ENCODE measurements at places on chromosomes 7 and 10.
A peak's percentile ranks its signal among the peaks of the same experiment; 100 is the strongest.

GRCh38 chr10:123017421-123018165, 8.8 kb downstream of the ACADSB start:
- no peak for DNase-seq

- no peak for DNase-seq
These were observed 149.4 kb upstream of the CHST15 start for GRCh38 chr10:124242791-124243190.

DNA sequence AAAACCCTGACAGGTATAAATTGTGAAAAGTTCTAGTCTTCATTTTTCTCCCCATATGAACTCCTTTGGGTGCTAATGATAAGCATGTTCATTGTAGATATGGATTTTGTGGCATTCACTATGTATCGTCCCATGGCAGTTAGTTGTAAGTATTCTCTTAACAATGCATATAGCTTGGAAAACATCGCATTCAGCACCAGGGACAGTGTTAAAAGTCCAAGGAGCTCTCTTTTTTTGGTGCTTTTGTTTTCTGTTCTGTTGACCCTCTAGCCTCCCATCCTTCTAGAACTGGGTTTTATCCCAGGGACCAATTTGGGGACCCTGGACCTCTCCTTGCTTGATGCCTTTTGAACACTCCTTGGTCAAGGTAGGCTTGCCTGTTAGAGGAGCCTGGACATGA, 37.7 kb downstream of the INSYN2A start:
- DNase-seq: no peak

- peak; percentile 54 for DNase-seq
These were observed 16.8 kb downstream of the VSIR start for GRCh38 chr10:71756311-71757191.

- no peak for DNase-seq
These were observed 18.7 kb upstream of the FOXK1 start for GRCh38 chr7:4663239-4664018.

GRCh38 chr7:134018306-134018705, 108.8 kb upstream of the LRGUK start:
- no peak for DNase-seq

DNA sequence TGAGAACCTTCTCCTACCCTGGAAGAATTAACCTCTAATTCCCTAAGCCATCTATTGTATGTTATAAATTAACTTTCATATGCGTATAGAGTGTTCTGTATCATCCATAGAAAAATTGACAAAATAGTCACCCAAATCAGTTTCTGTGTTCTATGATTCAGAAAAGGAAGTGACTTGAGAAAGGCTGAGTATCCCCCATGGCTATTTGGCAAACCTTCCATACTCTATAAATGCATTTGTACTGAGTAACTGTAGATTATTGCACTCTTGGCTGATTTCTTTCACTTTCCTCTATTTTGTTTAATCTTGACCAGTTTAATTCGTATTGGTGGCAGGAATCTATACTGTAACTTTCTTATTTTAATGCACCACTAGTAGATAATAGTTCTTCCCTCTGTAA, 182.2 kb downstream of the HTR7 start:
- DNase-seq: peak; percentile 42

DNA sequence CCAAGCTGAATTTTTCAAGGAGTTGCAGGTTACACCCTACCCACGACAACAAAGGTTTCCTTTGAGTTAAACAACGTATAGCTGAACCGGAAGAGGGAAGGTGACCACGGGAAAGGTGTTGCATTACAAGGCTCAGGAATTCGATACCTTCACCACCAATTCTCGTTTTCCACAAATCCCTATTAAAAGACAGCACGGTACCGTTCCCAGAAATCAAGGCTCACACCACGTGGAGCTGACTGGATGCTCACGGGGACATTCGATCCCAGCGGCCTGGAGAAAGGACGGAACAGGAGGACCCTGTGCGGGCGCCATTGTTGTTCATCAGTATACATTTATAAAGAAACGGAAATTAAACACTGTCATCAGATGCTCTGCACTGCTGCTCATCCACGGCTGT, 56.4 kb downstream of the CTBP2 start:
- no peak for DNase-seq

DNA sequence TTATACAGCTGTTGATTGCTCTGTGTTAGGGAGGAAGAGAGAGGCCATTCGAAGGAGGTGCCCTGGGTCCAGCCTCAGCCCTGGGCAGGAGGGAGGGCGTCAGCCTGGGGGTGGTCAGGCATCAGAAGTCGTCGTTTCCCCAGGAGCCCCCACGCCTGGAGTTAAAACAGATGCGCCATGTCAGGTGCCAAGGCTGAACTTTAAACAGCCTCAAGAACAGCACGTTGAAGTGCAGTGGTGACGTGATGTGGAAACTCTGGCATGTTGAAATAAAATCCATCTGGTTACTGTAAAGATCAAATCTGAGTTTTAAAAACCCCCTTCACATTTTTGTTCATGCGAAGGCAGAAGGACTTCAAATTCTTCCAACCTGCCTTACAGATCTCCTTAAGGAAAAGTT, 128.4 kb upstream of the PPP2R2D start:
- no peak for DNase-seq

- DNase-seq: no peak
These were observed 11.8 kb downstream of the SEC61G start for GRCh38 chr7:54747234-54747633.

DNA sequence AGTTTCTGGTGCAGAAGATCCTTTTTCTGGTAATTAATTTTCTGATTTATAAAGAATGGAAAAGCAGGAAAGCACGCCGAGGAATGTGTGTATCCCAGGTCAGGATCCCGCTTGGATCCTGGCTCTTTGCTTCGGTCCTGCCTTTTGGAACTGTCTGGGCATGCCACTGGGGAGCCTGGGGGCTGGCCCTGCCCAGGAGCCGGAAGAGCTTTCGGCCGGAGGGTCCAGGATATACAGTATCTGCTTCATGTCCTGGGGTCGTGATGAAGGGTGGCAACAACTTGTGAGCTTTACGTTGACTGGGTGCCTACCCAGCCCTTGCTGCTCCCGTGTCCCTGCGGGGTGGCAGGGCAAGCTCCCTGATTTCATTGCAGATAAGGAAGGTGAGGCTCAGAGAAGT, 2.4 kb downstream of the SH2D4B start:
- no peak for DNase-seq

GRCh38 chr7:119594956-119595355, 678.0 kb upstream of the KCND2 start:
- DNase-seq: no peak

DNA sequence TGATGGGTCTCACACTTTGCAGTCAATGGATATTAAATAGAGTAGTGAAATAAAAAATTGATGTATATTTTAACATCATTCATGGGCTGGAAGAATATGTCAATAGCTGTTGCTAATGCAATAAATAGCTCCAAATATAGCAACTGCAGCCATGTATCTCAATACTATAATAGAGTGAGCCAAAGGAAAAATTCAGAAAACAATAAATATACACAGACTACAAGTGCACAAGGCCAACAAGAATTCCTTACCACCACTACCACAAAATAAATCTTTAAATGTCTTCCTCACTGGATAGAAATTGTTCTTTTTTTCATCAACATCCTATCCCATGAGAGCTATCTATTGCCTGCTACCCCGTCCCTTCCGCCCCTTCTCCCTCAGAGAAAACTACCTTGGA, 113.1 kb upstream of the TRIM24 start:
- no peak for DNase-seq

- DNase-seq: peak; percentile 20
These were observed 111.8 kb downstream of the OAT start for GRCh38 chr10:124306922-124307371.

- DNase-seq: peak; percentile 6
These were observed 585.8 kb downstream of the LRMDA start for GRCh38 chr10:76017026-76017732.

GRCh38 chr7:47714669-47715607, 133.0 kb upstream of the TNS3 start:
- no peak for DNase-seq

DNA sequence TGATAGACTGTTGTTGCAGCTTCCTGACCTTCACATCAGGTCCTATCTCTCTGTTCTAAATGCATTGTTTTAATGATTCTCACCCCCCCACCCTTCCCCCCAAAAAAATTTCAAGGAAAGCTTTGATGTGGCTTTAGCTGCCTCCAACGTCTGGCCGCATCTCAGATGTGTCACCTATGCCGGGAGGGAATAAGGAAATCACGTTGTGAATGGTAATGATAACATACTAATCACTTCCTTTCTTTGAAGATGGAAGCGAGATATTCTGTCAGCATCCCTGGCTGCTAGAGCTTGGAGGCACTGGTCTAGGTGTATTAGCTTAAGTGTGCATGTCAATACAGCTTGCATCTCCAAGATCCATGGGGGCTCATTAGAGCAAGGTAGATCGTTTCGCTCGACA, 89.6 kb downstream of the VTI1A start:
- DNase-seq: no peak

DNA sequence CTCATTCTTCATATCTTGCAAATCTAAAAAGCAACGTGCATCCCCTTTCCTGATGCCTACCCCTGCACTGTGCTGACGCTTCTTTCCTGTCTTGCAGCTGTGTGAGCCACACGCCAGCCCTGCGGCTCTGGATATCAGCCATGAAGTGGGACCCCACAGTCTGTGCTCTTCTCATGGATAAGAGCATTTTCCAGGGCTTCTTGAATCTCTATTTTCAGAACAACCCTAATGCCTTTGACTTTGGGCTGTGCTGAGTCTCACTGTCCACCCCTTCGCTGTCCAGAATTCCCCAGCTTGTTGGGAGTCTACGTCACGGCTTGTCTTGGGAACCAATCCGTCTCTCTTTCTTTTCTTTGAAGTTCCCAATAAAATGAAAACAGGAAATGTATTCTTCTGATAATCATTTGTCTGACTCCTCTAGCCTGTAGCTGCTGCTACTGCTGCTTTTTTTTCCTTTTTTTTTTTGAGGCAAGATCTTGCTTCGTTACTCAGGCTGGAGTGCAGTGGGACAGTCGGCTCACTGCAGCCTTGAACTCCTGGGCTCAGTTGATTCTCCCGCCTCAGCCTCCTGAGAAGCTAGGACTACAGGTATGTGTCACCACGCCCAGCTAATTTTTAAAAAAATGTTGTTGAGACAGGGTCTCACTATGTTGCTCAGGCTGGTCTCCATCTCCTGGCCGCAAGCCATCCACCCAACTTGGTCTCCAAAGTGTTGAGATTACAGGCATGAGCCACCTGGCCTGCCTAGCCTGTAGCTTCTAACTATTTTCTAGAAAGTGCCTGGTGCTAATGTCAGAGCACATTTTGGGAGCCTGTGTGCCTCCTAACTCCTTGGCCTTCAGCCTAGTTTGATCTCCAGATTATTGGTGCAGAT, 30.3 kb downstream of the GSTO2 start:
- DNase-seq: peak; percentile 81

DNA sequence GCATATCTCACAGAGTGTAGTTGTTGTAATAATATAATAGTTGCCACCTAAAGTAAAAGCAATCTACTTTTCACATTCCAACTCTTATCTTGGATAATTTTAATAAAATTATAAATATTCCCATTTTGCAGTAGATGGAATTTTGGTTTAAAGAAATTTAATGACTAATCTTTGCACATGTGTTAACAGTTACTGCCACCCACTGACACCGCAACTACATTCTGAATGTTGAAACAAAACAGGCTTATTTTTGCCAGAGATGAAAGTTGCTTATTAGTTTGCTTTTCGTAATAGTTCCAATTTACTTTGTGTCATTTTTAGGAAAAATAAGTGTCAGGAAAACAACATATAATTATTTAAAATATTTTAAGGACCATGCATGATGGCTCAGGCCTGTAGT, 557.5 kb upstream of the PCDH15 start:
- DNase-seq: peak; percentile 16

DNA sequence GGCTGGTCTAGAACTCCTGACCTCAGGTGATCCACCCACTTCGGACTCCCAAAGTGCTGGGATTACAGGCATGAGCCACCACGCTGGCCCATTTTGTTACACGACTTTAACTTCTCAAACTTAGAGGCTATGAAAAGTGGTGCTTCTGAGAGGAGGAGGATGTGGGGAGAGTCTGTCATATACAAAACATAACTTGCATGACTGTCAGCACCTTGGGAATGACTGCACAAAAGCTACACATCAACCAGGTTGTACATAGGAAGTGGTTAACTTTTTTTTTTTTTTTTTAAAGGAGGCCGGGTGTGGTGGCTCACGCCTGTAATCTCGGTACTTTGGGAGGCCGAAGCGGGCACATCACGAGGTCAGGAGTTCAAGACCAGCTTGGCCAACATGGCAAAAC, 43.4 kb upstream of the GSDME start:
- DNase-seq: no peak

DNA sequence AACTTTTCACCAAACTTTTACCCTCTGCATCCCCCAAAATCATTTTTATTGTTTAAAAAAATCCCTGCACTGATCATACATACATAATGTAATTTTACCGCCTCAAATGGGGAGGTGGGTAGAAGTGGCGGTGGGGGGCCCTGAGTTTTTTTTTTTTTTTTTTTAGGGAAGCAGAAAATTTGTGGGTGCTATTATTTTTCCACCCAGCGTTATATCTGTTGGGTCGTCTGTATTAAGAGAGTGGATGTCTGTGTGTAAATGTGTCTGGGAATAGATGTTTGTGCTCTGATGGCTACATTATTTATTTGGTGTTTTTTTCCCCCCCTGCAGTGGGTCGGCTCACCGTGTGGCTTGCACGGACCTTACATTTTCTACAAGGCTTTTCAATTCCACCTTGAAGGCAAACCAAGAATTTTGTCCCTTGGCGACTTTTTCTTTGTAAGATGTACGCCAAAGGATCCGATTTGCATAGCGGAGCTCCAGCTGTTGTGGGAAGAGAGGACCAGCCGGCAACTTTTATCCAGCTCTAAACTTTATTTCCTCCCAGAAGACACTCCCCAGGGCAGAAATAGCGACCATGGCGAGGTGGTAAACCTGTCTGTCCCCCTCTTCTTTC, 438 bp downstream of the ARID5B start:
- DNase-seq: no peak

DNA sequence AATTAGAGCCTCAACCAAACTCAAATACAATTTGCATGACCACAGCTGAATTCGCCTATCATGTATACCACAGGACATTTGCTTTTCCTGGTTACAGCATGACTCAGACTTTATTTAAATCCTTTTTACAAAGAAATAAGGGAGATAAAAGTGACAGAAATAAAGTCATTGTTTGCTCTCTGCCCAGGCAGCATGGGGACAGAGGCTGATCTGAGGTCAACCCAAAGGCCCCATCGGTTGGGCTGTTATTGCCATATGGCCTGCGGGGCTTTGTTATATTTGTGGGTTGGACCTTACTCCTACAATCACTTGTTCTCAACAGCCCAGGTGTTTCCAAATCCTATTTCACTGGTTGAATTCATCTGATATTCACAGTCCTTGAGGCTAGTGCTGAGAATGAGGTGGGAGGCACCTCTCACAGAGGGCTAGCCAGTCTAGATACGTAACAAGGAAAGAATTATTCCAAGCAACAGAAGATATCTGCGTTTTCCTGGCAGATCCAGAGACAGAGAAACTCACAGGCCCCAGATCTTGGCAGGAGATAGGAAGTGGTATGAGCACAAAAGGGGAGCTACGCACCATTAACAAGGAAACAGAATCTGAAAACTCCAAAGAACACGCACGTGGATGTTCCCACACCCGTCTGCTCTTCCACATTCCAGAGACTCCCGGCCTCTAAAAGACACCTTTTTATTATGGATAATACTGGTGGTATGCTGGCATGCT, 117.3 kb downstream of the HIPK2 start:
- DNase-seq: no peak
